ENCODE measurements at places on chromosomes 12 and 14.

- no peak for DNase-seq
Observed at GRCh38 chr14:24679248-24679961, 45.4 kb upstream of the GZMB start.

DNA sequence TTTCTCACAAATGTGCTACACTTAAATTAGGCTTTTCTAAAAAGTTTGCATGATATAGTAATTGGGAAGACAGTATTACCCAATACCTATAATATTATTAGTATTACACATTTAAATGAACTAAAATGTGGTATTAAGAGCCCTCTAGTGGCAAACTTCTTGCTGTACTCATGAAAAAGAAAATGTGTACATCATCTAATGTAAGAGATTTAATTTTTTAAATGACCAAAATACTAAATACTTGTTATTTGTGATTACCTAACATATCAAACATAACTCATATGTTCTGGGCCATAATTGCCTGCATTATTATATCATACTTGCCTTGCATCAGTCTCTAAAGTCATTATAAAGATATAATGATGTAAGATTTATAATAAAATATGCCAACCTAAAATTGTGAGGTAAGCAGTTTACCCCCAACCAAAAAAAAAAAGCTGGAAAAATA is 64.2 kb downstream of the DNAI7 start:
- no peak for DNase-seq

DNA sequence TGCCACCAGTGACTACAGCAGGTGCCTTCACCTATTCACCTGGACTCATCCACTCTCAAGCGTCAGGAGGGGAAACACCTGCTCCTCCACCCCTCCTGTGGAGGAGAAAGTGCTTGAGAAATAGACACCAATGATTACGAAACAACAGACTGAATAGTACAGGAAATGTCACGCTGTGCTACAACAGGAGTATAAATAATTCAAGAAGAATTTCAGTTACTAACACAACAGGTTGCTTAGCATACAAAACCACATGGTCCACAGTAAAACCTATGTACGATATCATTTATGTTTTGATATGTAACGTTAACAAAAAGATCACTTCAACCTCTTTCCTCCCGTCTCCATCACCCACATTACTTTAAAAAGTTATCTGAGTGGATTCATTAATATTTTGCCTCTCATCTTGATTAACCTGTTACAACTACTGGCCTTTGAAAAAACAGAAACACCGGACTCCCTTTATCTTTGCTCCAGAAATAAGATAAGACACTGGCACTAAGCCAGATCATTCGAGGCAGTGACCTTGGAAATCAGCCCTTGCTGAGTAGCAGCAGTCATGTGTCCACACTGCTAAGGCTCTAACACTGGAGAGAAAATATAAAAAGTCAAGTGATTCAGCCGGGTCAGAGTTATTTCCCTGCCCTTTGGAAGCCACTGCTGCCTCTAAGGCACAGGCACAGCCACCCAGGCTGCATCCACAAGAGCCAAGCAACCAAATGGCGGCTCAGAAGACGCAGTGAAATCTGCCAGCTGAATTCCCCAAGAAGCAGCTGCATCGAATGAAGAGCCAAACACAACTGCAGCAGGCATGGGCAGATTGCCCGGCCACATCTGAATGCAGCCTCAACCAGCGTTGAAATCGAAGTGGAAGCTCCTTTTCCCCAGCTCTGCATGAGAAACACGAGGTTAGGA is 40.9 kb downstream of the NT5DC3 start:
- DNase-seq = no peak

DNA sequence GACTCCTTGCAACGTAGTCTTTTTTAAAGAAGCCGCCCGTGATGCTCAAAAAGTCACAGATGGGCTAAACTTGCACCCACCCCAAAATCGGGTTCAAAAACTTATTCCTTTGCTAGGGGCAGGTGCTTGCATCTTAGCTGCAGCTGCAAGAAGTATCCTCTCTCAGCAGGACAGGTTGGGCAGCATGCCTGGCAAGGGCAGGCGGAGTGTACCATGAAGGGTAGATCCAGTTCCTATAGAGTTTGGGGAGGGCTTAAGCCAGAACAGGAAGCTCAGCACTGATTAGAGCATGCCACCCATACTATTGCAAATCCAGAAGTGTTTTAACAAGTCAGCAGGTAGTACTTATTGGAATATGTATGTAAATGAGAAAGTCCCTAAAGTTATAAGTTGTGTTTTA is 48.7 kb downstream of the CPM start:
- DNase-seq = peak; percentile 23

DNA sequence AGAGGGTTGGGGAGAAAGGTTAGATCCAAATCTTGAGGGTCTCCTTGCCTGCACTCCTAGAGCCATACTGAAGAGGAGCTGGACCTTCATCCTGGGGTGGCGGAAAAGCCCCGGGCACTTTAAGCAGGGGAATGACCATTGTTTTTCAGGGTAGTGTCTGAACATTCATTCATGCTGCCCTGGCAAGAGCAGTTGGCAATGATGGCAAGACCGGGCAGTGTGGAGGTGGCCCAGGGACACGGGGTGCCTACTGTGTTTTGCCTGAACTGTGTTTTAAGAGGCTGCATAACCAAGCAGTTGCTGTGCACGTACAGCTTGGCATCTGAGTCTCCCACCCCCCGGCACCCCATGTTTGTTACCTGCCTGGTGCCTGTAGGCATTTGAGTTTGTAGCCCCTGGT is 14.7 kb downstream of the TPCN1 start:
- no peak for DNase-seq

- no peak for DNase-seq
Observed at GRCh38 chr14:55122440-55122986, 6.5 kb upstream of the LGALS3 start.

All from activated CD8-positive, alpha-beta memory T cell treated with anti-CD3 and anti-CD28 coated beads, Interleukin-2, amount 50 U/mL, for 48 hours (primary cell).